NCI-H2029 treated with DMSO at 0.1 percent for 48 hours (cell line): ENCODE measurements at places on chromosomes 4 and X.

- DNase-seq, result no peak
Measured at GRCh38 chr4:144547678-144548298, 98.2 kb upstream of the HHIP start.

GRCh38 chrX:107699616-107700015, 71.3 kb downstream of the PRPS1 start:
- no peak for DNase-seq

DNA sequence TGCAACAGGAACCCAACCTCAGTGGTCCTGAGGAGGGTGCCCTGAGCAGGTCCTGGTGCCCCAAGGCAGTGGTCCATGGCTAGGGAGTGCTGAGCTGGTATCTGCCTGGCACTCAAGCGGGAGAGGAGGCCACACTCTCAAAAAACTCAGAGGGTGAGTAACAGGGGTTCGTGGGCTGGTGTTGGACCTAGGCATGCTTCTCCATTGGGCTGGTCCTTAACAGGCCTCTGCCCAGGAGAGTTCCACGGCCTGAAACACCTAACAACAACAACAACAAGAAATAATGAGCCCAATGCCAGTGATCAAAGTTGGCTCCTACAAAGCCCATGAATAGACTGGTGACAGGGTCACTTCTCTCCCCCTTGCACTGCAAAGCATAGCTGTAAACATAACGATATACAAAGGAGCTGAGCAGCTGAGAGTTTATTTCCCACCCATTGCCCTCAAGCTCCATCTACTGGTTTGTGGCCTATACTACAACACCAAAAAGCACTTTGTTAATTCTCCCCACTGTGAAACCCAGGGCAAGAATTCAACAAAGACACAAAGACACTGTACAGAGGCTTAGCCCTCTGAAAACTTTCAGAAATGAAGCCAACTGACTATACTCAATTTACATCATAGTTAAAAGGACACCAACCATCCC, 736.1 kb upstream of the ADGRL3 start:
- no peak for DNase-seq

- DNase-seq, result no peak
Measured at GRCh38 chrX:134528960-134529359, 69.0 kb downstream of the HPRT1 start.

GRCh38 chr4:93437991-93438390, 390.6 kb upstream of the ATOH1 start:
- DNase-seq, result no peak

DNA sequence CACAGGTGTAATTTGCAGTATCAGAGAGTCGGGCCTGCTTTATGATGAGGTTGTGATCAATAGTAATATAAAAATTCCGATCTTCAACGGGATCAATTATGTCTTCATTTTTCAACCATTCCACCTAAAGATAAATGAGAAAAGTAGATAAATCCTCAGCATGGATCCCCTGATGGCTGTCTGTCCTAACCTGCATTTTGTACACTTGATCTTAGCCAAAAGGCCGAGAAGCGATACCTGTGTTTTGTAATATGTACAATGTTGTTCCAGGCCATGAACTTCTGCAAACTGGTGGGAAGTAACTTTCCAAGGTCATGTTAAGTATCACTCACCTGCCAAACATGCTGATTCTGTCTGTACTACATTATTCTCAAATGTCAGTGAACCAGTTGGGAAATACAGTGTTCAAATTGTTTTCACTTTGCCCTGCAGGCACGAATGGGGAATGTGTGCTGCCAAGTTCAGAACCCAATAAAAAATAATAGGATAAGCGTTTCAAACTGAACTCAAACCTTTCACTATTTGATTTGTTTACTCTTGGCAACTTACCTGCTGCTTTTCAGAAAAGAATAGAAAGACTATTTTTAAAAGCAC, 298.1 kb downstream of the UNC5C start:
- DNase-seq, result no peak

GRCh38 chrX:19347916-19348315, 4.2 kb downstream of the PDHA1 start:
- no peak for DNase-seq
